D721Med (cell line): ENCODE measurements at places on chromosomes 13 and 19.

GRCh38 chr13:77143431-77143830 is 116.5 kb upstream of the FBXL3 start:
- no peak for DNase-seq

- DNase-seq = no peak
Observed at GRCh38 chr19:51970718-51971117, 15.9 kb downstream of the ZNF350 start.

- DNase-seq = no peak
Observed at GRCh38 chr13:74755065-74755464, 620.9 kb upstream of the KLF12 start.

- peak; percentile 13 for DNase-seq
Observed at GRCh38 chr19:49857061-49857837, 6.3 kb downstream of the PTOV1 start.

DNA sequence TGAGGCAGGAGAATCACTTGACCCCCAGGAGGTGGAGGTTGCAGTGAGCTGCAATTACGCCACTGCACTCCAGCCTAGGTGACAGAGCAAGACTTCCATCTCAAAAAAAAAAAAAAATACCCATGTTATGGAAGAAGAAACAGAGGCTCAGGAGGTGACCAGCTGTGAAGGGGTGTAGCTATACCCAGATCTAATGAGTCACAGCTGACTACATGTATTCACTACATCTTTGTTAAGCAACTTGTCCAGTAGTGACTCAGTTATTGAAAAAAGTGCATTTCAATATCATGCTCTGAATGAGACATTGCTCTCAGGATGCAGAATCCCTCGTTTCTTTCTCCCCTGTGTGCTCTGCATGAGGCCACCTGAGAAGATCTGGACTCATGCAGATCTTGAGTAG is 16.1 kb upstream of the SPART start:
- no peak for DNase-seq

- no peak for DNase-seq
Observed at GRCh38 chr19:4555657-4556561, 3.6 kb downstream of the SEMA6B start.

- DNase-seq = peak; percentile 82
Observed at GRCh38 chr19:55086730-55087541, 11.3 kb downstream of the EPS8L1 start.

- no peak for DNase-seq
Observed at GRCh38 chr13:56697011-56697410, 443.7 kb upstream of the PRR20A start.

GRCh38 chr13:63149375-63149774 is 1733.7 kb upstream of the PCDH20 start:
- no peak for DNase-seq

DNA sequence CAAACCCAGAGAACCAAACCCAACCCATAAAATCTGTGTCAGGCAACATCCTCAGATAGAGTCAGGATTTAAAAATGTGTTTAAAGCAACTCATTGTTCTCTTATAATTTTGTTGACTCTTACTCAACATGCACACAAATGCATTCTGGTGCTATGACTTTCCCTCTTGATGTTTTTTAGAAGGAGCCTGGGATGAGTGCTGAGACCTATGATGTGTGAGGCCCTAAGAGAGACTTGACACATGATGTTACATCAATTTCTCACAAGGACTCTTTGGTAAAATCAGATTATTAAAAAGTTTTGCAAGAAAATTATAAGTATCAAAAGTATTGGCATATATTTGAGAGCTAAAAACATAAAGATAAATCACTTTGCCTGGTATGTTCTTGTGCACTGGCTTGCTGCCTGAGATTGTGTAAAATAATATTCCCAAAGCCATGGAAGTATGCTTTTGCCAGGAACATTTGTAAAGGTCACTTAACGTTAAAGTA is 173.9 kb downstream of the DCLK1 start:
- no peak for DNase-seq

DNA sequence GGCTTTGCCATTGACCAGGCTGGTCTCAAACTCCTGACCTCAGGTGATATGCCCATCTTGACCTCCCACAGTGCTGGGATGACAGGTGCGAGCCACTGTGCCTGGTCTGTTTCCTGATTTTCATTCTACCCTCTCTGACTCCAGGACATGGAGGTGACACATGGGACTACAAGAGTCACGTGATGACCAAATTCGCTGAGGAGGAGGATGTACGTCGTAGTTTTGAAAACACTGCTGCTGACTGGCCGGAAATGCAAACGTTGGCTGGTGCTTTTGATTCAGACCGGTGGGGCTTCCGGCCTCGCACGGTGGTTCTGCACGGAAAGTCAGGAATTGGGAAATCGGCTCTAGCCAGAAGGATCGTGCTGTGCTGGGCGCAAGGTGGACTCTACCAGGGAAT is 40.2 kb downstream of the NLRP5 start:
- no peak for DNase-seq

GRCh38 chr13:110127986-110128511 is 178.9 kb downstream of the COL4A1 start:
- DNase-seq = no peak

GRCh38 chr13:75341028-75341427 is 140.9 kb downstream of the TBC1D4 start:
- DNase-seq = no peak
